Cortex of kidney (tissue), 1 donor: ENCODE measurements at places on chromosomes 4 and X.

- DNase-seq: no peak
These were observed 11.0 kb upstream of the CXCL2 start for GRCh38 chr4:74109870-74110605.

GRCh38 chrX:149849787-149850186, 31.2 kb upstream of the MAGEA8 start:
- DNase-seq: no peak

- DNase-seq: no peak
These were observed 10.6 kb downstream of the TLR6 start for GRCh38 chr4:38846015-38846414.

GRCh38 chr4:11894977-11895376, 466.3 kb upstream of the HS3ST1 start:
- no peak for DNase-seq

DNA sequence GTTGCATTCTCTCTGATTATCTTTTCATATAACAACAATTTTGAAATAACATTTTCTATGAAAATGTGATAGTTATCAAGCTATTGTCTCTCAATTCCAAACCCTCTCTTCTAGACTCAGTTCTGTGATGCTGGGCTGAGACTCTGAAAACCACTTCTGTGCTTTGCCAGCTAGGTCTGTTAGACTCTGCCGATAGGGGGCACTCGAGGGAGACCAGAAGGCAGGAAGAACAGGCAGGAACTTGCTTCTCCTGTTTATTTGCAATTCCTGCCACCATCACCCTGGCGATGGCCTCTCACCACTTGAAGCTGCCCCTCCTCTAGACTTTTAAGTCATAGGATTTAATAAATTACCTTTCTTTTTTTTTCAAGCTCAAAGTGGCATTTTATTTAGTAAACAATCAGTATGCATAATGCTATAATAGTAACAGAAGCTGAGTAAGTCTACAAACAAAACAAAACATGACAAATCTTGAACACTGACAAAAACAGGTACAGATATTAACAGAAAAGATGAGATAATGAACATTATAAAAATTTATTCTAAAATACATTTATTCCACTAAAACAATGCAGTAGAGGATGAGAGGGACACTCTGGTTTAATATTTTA, 49.7 kb downstream of the RASL11B start:
- no peak for DNase-seq

DNA sequence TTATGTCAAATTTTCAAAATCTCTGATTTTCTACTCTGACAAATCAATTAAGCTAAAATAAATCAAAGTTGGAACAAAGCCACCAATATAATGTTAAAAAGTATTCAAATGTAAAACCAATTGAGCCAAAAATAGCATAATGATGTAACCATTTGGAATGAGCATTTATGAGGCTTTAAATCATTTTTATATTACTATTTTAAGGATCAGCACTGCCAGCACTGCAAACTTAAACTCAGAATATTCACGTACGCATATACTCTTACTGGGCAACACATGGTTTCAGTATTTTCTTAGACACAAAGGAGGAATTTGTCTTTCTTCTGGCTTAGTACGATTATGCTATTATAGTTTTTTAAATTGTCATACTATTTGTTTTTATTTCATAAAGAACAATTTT, 52.2 kb downstream of the AFAP1 start:
- no peak for DNase-seq

DNA sequence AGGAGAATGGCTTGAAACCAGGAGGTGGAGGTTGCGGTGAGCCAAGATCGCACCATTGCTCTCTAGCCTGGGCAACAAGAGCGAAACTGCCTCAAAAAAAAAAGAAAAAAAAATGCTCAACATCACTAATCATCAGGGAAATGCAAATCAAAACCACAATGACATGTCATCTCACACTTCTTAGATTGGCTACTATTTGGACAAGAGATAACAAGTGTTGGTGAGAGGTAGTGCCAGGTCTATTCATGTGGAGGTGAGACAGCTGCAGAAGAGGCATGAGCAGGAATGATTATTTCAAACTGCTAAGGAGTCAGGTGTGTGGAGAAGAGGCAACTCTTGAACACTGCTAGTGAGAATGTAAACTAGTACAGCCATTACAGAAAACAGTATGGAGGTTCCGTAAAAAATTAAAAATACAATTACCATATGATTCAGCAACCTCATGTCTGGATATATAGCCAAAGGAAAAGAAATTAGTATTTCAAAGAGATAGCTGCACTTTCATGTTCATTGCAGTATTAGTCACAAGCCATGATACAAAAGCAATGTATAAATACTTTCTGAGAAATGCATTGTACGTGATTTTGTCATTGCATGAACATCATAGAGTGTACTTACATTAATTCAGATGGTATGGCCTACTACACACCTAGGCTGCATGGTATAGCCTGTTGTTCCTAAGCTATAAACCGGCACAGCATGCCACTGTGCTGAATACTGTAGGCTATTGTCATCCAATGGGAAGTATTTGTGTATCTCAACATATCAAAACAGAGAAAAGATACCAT, 75.3 kb downstream of the TMEM144 start:
- no peak for DNase-seq

DNA sequence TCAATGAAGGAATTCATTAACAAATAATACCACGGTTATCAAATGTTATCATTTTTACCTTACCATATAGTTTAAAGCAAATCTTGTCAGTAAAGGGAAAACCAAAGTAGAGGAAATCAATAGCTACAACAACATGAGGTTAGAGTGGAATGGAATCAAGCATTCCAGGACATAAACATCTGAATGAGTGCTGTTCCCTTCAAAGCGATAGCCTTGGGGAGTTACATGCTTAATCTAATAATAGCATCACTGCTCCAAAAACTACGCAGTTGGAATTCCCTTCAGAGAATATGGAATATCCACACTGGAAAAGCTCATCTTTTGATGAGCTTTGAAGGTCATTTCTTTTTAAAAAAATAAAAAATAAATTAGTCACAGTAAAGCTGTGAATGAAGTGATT, 31.2 kb downstream of the PDE5A start:
- no peak for DNase-seq

GRCh38 chr4:142473960-142474338, 372.2 kb downstream of the INPP4B start:
- no peak for DNase-seq

GRCh38 chrX:307261-308111, 11.1 kb downstream of the GTPBP6 start:
- no peak for DNase-seq

GRCh38 chr4:43132010-43132582, 239.6 kb downstream of the GRXCR1 start:
- no peak for DNase-seq

GRCh38 chrX:19829814-19830213, 57.6 kb downstream of the SH3KBP1 start:
- DNase-seq: no peak

DNA sequence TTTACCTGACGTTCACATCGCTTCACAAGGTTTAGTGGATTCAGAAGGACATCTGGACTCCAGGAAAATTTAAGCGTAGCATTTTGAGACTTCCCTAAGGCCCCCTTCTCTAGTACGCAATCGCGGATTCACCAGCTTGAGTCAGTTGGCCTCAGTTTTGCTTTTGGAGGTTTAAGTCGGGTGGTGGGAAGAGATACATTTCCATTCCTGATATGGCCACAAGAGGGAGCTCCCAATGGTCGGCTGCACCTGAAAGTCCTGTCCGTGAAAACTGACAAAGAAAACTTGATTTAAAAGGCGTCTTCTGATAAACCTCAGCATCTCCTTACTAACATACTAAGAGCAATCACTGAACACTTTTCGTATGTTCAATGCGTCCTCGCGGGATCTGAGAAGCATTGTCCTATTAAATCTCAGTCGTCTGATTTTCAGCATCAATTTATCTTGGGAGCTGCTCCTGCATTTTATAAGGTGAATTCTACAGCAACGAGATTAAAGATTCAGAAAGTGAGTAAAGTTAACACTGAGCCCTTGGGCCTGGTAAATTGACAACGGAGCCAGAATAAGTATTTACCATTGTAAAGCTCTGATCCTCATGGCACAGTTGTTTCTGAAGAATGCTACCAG, 50.6 kb downstream of the LGI2 start:
- no peak for DNase-seq

DNA sequence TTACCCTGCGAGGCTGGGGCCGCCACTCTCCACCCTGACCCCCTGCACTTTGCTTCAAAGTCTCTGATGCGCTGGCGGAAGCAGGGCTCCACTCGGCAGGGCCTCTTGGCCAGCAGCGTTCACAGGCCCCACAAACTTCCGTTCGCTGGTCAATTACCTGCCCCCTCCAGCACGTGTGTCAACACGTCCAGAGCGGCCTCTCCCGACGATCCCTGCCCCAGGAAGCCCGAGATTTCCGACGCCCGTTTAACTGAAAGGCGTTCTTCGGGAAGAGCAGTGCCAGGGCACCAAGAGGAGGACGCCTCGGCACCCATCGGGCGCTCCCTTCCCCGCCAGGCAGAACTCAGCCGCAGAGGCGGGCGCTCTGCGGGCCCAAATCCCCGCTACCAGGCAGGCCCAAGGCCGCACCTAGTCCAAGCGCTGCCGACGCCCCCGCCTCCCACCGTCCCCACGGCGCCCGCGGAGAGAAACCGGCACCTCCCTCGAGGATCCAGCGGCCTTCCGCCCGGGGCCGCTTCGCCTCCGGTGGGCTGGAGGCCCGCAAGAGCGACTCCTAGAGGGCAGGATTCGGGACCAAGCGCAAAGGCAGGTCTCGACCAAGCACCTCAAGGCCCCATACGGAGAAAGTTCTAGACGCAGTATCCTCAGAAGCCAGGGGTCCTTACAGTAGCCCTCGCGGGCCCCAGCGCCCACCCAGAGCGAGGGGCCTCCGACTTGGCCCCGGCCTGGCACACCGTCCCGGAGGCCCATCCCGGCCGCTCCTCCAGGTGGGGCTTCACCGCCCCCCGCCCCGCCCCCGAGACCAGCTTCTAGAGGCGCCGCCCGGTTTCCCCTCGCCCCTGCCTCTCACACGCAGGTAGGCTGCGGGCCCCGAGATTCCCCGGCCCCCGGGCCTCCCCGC, 586 bp downstream of the BCAP31 start:
- DNase-seq: no peak

- no peak for DNase-seq
These were observed 23.1 kb downstream of the CENPC start for GRCh38 chr4:67522230-67522629.

DNA sequence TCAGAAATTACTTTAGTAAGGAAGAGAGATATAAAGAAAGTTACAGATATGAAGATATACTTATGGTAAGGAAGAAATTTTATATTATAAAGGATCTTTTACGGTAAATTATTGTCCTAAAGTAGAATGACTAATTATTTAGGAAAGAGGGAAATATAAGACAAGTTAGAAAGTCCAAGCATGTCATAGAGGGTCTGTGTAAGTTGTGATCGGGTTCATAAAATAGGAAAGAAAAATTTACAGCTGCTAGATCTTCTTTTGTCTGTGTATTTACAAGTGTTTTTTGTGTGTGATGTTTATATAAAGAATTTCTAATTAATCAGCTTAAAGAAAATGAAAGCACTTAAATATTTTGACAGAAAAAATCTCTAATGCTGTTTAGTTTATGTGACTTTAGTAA, 1054.9 kb upstream of the DIAPH2 start:
- no peak for DNase-seq

- no peak for DNase-seq
These were observed 83.6 kb downstream of the GAB1 start for GRCh38 chr4:143420227-143420626.

- no peak for DNase-seq
These were observed 154.9 kb upstream of the CXXC4 start for GRCh38 chr4:104649631-104650030.

DNA sequence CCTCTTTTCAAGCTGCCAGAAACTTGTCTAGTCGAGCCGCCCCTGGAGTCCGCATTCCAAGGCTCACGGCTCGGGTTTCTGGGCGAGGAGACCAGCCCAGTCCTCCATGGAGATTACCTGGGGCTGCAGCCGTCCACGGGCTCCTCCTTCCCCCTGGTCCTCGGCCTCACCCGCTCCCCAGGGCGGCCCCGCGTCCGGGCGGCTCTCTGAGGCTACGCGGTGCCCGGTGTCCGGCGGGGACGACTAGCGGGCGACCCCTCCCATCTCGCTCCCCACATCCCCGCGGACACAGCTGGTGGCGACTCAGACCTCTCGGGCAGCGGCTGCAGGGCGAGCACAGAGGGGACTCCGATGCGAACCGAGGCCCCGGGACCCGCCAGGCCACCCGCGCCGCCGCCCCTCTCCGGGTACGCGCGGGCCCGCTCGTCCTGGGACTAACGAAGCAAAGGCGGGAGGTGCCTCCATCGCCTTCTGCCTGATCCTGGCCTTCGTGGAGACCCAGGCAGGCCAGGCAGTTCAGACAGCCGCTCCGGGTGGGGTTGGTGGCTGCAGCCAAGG, 159.4 kb downstream of the TRAM1L1 start:
- DNase-seq: no peak

- DNase-seq: no peak
These were observed 3.0 kb downstream of the GRIPAP1 start for GRCh38 chrX:48999030-48999429.

- DNase-seq: no peak
These were observed 38.2 kb downstream of the CSN3 start for GRCh38 chr4:70280567-70280966.

DNA sequence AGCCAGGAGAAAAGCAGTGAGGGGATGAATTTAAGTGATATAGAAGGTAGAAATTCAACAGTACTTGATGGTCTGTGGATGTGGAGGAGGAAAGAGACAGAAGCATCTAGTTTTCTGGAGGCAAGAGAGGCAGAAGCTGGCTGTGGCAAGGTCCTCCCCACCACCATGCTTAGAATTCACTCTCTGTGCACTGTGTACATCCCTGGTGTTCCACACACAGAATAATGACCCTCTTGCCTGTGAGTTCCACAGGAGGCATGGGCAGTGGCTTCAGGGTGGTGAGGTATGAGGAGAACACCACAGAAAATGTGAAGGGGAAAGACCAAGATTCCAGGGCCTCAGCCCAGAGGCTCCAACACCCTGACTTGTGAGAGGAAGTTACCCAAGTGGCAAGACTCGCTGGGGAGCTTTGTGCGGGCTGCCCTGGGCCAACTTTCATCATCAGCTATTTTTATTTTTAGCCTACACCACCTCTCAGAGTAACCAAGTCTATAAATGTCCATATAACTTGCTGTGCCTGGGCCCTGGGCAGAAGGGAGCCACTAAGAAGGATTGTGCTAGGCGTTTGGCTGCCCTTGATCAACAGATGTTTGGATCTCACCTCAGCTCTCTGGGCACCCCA, 7.8 kb upstream of the INTS6L start:
- no peak for DNase-seq

GRCh38 chr4:54318904-54319303, 89.8 kb downstream of the PDGFRA start:
- no peak for DNase-seq

GRCh38 chr4:69811166-69811565, 48.8 kb downstream of the SULT1E1 start:
- no peak for DNase-seq

- no peak for DNase-seq
These were observed 27.7 kb downstream of the DCUN1D4 start for GRCh38 chr4:51870441-51871188.

GRCh38 chr4:100539706-100540105, 21.9 kb upstream of the EMCN start:
- no peak for DNase-seq
